ENCODE measurements at places on chromosomes 16 and 17.

GRCh38 chr16:82657239-82657638 lies 30.5 kb downstream of the CDH13 start:
- DNase-seq = no peak

GRCh38 chr17:50559674-50560184 lies 786 bp upstream of the CACNA1G start:
- peak; percentile 85 for DNase-seq

- DNase-seq = no peak
Measured at GRCh38 chr17:38571833-38572668, 33.7 kb downstream of the SRCIN1 start.

GRCh38 chr17:3792481-3792880 lies 8.5 kb downstream of the ITGAE start:
- no peak for DNase-seq

GRCh38 chr16:17304106-17304490 lies 166.7 kb downstream of the XYLT1 start:
- DNase-seq = no peak

DNA sequence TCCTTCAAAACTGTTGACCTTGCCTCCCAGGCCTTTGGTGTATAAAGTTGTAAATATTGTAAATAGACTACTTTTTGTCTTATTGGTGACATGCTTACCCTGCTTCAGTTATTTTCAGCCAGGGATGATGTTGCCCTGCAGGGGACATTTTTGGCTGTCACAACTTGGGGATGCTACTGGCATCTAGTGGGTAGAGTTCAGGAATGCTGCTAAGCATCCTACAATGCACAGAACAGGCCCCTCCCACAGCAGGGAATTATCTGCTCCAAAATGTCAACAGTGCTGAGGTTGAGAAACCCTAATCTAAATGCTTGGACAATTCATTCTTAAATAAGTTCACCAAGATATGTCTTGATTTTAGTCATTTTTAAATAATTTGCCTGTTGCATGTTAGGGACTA lies 459.8 kb downstream of the PMP22 start:
- no peak for DNase-seq
